Adrenal gland (tissue), 19 donors: ENCODE measurements at places on chromosomes 3 and 15. TPM values are rescaled to one million over a fixed set of nuclear protein-coding genes. Genes with fewer than 3 reads are reported as not detected.

The EOMES gene
- total RNA-seq = 1.2 TPM

The GNAT1 gene
- total RNA-seq = not detected

The AADACL2 gene
- not detected for total RNA-seq

The NR2E3 gene
- not detected for total RNA-seq
